ENCODE measurements at places on chromosomes 5 and 9.
A peak's percentile ranks its signal among the peaks of the same experiment; 100 is the strongest.

GRCh38 chr5:54881286-54882005 is 103.9 kb downstream of the ESM1 start:
- no peak for DNase-seq

DNA sequence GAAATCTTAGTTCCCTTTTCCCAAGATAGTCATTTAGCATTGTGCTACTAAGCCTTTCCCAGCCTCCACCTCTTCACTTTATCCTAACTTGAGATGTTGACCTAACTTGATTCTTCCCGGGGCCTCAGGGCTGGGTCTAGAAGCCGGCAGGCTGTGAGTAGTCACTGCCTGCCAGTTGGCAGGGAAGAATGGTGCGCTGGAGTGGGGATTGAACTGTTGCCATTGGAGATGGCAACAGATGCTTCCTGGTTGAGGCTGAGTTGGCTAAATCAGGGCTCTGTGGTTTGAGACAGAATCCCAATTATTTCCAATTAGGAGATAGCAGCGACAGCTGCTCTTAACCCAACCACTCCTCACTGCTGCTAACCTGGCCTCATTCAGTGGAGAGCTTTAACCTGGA is 343.1 kb downstream of the BRINP1 start:
- no peak for DNase-seq

GRCh38 chr5:143636931-143637528 is 174.9 kb upstream of the HMHB1 start:
- no peak for DNase-seq

- no peak for DNase-seq
Observed at GRCh38 chr5:8322484-8322883, 453.5 kb downstream of the MTRR start.

DNA sequence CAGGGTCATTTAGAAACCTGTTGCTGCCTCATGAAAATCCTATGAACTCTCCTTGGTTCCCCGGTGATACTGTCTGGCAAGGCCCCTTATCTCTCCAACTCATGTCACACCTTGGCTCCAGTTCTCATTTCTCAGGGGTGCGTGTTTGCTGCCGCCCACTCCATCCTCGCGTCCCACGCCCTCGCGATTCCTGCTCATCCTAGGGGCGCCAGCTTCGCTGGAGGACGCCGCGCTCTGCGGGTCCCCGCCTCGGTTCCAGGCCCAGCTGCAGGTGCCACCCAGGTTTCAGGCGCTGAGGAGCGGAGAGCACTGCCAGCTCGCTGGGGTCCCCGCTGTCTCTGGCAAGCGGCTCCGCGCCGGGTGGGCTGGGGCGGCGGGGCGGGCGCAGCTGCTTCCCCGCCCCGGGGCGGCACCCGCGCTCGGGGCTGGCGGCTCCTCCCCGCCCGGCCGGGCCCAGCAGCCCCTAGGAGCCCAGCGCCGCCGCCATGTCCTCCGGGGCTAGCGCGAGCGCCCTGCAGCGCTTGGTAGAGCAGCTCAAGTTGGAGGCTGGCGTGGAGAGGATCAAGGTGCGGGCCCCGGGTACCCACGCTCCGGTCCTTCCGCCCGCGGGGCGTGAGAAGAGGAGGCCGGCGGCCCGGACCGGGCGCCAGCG is at the start of gene GNG10:
Gene GNG10 (plus strand): TSS at position 456 of the 652 bp plus-strand sequence. CDS start 30 bp downstream, at position 486.
- peak; percentile 69 for DNase-seq

- no peak for DNase-seq
Observed at GRCh38 chr5:128015978-128016377, 67.6 kb upstream of the SLC12A2 start.

All from CD4-positive, alpha-beta T cell treated with Interleukin-1 beta for 1 hour (primary cell).